Amygdala (tissue), 56 donors: ENCODE measurements at places on chromosomes 3 and 15.

DNA sequence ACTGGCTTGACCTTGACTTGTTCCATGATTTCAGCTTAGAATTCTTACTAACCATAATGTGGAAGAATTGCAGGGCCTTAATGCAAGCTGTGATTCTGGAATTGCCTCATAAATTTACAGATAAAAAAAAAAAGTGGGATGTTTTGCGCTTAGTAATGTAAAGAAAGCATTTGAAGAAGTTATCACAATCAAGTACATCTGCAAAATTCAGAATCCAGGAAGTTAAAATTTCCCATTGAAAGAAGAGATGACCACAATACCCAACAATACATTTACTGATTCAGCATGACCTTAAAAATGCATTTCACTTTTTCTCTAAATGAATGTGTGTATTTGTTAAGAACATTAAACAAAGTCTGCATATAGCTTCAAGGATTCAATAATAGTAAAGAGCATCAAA is 65.1 kb upstream of the CCNL1 start:
- no peak for DNase-seq

GRCh38 chr3:69740103-69741021 is 1.1 kb downstream of the MITF start:
- DNase-seq: no peak

GRCh38 chr15:61759639-61760038 is 300.6 kb downstream of the VPS13C start:
- DNase-seq: no peak

DNA sequence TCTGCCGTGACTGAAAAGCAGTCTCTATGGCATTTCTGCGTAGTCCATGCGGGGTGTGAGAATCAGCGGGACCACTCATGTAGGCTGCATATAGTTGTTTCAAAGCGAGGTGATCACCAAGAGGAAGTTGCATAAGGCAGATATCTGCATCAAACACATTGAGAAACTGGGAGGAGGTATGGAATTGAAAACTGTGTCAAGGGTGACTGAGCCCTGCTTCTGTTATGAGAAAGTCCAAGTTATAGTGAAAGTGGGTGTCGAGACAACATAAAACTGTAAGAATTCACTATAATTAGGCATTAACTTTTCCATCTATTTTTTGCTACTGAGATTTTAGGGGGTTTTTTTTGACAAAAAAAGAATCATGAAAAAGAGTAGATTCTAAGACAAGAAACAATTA is 109.3 kb downstream of the ZIC1 start:
- no peak for DNase-seq

- no peak for DNase-seq
These were observed 46.1 kb upstream of the SEMA4B start for GRCh38 chr15:90154861-90155626.

DNA sequence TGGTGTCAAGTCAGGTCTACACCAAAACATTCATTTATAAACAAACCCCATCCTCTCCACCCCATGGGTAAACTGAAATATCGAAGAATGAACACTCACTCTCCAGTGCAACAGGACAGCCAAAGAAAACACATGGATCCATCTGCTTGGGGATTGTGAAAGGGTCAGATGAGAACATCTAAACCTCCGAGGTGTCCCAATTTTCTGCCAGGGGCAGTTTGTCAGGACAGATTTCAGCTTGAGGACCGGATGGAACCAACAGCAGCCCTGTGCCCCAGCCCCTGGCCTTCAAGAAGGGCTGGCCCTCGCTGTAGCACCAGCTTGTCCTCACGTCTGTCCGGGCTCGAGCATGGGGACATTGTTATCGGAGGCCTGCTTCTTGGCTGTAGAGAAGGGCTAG is 45.5 kb downstream of the PCSK6 start:
- DNase-seq: no peak

- DNase-seq: no peak
These were observed 251.1 kb upstream of the CNTN4 start for GRCh38 chr3:1847571-1847970.

DNA sequence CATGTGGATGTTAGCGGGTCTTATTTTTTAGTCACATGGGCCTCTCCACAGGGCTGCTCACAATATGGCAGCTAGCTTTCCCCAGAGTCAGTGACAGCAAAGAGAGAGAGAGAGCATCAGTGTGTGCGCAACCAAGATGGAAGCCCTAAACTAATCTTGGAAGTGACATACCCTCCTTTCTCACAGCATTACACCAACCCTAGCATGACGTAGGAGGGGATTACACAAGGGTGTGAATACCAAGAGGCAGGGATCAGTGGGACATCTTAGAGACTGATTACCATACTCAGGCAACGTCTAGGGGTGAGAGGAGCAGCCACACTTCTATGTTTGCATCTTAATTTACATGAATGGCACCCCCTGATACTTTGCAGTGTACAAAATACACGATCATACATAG is 3.5 kb upstream of the UBE2E2 start:
- no peak for DNase-seq
